CD4-positive, alpha-beta T cell treated with Interleukin-21 for 1 hour (primary cell): ENCODE measurements at places on chromosomes 7 and 10.

DNA sequence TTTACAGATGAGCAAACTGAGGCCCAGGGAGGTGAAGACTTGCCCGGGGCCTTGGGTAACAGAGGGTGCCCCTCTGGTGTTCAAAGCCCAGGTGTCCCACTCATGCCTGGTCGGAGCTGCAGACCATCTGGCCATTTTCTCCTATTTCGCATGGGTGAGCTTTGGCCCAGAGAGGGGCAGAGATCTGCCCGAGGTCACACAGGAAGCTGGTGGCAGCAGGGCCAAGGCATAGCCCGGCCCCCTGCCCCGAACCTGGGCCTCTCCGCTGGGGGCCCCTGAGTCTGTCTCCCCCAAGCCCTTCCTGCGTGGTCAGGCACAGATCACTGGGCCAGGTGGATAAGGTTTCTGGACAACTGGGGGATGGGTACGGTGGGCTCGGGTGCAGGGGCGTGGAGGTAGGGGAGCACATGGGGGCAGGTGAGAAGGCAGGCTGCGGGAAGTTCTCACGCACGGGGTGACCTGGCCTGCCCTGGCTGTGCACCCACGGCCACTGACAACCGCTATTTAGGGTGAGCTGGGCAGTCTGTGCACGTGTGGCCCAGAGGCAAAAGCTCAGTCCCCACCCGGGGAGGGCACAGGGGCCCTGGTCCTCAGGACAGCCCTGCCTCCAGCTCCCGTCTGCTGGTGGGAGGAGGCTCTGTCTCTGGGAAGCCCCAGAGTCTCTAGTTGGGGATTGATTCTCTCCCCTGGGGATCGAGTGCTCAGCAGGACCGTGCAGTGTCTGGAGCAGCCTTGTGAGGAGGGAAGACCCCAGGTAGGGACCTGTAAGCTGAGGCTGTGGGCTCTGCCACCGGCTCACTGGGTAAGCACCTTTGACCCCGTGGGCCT is 68.6 kb downstream of the UNCX start:
- DNase-seq, result no peak

- no peak for DNase-seq
These were observed 285.6 kb downstream of the HGF start for GRCh38 chr7:81484261-81484660.

GRCh38 chr10:88528201-88528600 is 54.9 kb downstream of the RNLS start:
- DNase-seq, result no peak

DNA sequence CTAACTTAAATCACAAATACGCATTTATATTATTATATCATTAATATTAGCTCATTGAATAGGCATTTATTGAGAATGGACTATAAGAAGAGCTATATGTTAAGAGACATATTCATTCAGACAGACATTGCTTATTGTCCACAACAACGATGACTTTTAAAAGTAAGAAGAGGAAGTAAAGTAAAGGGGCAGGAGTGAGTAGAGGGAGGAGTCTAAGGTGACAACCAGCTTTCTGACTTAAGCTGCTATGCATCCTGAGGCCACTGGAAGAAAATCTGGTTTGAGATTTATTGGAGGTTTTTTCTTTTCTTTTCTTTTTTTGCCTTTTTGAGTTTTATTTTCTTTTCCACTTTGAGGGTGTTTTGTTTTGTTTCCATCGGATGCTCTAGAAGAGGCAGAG is 723.5 kb downstream of the GRM8 start:
- no peak for DNase-seq

GRCh38 chr7:140225562-140226249 is 48.9 kb upstream of the KDM7A start:
- DNase-seq, result peak; percentile 25

GRCh38 chr7:106121189-106121810 is 9.2 kb upstream of the SYPL1 start:
- no peak for DNase-seq

DNA sequence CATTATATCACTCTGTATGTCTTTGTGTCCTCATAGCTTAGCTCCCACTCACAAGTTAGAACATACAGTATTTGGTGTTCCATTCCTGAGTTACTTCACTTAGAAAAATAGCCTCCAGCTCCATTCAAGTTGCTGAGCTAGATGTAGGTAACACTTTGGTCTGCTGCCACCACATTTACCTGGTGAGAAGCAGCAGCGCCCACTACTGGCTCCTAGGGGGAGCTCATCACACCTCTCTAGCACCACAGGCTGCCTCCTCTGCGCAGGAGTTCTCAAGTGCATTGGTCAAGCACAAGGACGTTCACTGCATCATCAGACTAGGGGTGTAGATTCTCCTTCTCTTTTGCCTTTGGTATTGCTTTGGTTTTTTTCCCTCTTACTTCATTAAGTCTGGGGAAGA is 530.9 kb upstream of the AUTS2 start:
- DNase-seq, result no peak

- no peak for DNase-seq
These were observed 683.2 kb downstream of the LRMDA start for GRCh38 chr10:76114581-76115001.

DNA sequence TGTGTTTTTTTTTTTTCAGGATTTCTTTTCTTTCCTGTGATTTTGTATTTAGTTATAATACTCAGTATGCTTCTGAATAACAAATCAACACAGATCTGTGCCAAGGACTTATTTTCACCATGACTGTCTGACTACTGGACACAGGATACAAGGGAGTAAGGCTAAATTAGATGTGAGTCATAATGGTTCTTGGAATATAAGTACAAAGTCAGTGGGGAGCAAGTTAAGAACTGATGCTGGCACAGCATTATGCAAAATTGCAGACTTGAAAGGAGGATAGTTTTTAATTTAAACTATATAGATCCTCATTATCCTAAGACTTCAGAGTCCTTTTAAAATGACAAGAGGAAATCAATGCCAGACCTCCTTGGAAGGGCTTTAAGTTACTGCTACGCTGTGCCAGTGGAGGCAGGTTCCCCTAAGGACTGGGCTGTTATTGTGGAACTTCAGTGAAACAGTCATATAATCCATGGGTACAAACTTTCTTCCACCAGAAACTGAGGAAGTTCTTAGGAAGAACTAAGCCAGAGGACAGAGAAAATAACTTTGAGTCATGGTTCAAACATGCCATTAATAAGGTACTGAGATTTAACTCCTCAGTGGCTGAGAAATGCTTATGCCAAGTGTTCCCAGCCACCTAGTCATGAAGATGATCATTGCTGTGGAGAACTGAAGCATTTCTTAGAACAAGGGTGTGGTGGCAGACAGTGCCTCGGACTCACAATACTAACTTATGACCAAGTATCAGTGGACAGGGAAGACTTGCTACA is 531.2 kb downstream of the HTR7 start:
- no peak for DNase-seq

- DNase-seq, result peak; percentile 9
These were observed 1.4 kb downstream of the GARS1 start for GRCh38 chr7:30596014-30596641.

DNA sequence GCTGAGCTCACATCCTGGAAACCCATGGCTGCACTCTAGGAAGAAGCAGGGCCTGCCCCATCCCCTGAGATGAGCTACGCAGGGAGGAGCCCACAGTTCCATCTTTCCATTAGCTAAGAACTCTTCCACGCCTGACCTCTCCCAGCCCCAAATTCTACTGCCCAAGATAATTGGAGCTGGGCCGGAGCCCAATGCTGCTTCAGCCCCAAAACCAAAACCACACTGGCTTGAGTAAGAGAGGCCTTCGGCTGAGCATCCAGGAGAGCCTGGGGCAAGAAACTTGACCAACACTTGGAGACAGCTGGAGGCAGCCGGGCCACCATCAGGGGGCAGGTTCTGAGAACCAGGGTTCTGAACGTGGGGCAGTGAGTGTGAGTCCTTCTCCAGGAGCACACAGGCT is 116.1 kb upstream of the ZMIZ1 start:
- DNase-seq, result no peak

DNA sequence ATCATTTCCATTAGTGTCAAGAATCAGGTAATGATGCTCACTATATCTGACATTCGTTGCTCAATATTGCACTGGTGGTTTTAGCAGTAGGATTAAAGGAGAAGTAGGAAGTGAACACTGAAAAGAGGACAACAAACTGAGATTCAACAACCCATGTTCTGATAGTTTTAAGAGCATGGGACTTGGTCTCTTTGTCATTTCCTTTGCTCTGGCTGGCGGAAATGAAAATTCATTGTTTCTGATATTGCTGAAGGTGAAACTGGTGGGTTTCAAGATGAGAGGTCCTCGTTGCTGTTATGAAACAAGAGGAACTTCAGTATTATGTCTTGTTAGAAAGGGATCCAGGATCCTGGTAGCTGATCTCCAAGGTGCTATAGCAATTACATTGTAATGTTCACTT is 129.0 kb downstream of the DNAH11 start:
- DNase-seq, result no peak
